ENCODE measurements at places on chromosomes 11 and 22.

DNA sequence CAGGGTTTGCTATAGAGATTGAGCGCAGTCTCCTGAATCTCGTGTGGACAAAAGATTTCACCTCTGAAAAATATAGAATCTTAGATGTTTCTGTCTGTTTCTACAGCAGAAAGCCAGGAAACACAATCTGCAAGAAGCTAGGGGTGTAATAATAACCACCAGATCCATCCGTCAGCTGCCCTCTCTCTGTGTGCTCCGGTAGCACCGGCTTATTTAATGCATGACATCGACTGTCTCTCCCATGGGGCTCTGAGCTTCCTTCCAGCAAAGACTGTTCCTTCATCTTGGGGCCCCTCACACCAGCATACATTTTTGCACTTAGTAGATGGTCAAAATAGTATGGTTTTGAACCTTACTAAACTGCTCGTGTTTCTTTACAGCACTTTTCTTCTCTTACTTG lies 20.2 kb downstream of the BARX2 start:
- DNase-seq = no peak

DNA sequence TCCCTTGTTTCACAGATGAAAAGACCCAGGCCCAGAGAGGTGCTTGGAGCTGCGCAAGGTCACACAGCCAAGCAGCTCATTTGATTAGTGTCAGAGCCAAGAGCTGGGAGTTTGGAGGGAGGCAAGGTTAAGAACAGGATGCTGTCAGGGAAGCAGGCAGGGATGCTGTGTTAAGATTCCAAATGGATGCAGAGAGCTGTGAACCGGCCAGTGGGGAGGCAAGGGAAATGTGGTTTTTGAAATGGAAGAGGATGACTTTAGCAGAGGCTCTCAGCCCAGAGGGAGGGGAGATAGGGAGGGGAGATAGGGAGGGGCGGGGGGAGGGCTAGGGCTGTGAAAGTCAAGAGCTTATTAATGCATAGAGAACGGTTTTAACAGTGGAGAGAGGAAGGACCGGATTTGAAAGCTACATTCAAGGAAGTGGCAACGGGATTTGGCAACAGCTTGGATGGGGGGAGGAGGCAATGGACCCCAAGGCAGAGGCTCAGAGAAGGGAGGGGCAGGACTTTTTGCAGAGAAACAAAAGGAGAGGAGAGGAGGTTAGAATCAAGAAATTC lies 13.0 kb downstream of the RTN4RL2 start:
- no peak for DNase-seq

GRCh38 chr22:49656291-49656851 lies 171.3 kb downstream of the BRD1 start:
- no peak for DNase-seq

GRCh38 chr11:104462341-104462740 lies 298.4 kb upstream of the PDGFD start:
- no peak for DNase-seq

GRCh38 chr11:128053981-128054931 lies 533.1 kb downstream of the ETS1 start:
- DNase-seq = no peak

DNA sequence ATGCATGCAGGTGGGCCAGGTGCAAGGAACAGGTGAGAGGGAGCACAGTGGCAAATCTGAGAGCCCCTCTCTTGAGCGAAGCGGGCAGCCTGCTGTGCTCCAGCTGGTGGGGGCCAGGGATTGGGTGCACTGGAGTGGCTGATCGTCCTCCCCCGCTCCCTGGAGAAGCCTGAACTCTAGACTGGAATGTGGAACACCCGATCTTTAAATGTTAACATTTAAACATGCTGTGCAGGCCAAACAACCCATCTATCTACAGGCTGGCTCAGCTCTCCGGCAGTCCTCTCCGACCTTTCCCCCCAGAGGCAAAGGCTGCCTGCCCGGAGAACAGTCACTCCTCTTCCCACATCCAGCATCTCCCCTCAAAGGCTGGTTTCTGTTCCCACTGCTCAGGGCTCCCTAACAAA lies 5.1 kb downstream of the MRGPRF start:
- DNase-seq = no peak

DNA sequence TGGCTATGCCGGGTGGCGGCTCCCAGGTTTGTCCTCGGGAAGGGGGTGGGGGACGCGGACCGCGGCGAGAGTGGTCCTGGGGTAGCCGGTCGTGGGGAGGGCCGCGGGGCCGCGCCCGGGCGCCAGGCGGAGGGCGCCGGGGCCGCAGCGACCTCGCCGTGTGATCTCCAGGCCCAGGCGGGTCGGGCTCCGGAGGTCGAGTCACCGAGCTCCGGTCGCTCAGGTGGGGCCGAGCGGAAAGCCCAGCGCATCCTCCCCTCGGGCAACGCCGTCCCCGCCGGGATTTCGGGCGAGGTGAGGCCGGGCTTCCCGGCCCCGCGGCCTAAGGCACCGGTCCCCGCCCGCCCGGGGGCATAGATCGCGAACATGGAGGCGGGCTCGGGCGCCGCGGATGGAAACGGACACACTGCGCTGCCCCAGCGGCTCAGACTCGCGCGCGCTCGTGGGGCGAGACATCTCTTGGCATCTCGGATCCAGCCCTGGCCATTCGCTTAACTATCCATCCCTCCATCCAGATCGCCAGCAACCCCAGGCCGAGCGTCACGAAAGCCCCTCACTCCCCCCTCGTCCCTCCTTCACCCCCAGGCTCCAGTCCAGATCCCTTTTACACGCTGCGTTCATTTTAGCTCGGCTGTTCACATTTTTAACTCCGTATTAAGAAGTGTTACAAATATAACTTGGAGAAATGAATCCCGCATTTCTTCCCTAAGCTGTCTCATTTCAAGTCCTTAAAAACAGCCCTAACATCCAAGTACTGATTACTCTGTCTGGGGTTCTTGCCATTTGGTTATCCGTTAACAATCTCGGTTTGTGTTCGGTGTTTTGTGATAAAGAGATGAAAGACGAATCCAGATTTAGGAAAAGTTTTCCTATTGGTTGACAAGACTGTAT lies 460 bp downstream of the ZC3H12C start:
- DNase-seq = no peak

DNA sequence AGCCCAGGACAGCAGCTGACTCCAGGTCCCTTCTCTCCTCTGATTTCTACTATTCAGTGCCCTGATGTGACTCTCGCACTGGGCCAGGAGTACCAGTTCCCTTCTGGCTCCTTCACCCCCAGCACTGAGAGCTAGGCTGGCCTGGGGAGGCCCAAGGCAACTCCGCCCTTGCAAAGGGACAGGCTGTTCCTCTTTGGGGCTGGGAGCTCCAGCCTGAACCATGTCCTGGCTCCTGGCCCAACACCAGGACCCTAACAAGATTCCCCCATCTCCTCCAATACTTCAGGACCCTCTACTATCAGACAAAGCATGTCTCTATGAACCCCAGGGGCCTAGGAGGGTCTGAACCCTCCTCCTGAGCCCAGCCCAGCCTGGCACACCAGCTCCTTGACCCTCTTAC lies 12.5 kb downstream of the CREB3L1 start:
- no peak for DNase-seq

DNA sequence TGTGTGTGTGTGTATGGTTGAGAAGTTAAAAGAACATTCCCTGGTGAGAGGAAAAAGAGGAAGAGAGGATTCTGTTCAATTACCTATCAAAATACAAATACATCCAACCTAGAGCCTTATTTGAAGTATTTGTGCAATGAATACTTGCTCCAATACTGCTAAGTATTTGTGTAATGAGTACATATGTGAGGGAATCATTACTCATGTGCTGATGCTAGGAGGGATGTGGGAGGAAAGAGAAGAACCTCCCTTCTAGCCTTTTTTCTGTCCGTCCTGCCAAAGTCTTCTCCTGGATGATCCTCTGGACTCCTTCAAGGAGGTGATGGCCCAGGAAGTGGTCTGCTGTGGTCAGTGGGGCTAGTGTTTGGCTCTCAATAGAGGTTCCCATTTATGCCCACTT lies 36.0 kb upstream of the ACCSL start:
- DNase-seq = no peak

DNA sequence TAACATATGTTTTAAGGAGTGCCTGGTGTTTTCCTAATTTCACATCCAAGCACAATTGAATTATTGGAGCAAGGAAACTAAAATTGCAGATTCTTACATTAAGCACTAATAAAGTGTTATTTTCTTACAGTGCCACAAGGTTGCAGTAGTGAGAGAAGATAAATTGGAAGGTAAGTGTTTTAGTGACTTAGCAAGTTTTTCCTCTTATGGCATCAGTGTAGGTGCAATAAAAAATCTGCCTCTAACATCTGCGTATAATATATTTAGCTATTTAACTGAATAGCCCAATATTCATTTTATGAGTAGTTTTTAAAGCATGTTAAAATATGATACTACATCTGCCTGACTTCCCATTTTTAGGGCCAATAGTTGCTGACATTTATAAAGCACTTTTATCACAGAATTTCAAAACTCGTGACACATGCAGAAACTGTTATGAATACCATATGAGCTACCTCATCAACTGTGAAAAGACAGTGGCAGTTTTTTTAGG lies 19.0 kb downstream of the POLD3 start:
- no peak for DNase-seq

DNA sequence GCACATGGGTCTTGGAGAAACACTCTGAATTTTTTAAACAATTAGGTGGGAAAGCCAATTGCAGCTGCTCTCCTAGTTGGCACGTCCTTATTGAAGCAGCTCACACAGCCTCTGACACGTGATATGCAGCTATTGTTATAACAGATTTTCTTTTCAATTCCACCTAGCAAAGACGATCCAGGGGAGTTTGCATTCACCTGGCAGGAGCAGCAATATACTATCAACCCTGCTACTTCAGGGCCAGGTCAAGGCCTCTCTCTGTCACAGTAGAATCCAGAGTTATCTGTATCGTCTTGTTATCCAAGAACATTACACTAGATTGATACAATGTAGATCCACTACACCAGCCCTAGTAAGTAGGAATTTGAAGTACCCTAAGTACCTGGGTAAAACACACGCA lies 8.3 kb downstream of the KRTAP5-11 start:
- no peak for DNase-seq

- peak; percentile 37 for DNase-seq
Measured at GRCh38 chr22:49959782-49960158, 802 bp upstream of the PIM3 start.

DNA sequence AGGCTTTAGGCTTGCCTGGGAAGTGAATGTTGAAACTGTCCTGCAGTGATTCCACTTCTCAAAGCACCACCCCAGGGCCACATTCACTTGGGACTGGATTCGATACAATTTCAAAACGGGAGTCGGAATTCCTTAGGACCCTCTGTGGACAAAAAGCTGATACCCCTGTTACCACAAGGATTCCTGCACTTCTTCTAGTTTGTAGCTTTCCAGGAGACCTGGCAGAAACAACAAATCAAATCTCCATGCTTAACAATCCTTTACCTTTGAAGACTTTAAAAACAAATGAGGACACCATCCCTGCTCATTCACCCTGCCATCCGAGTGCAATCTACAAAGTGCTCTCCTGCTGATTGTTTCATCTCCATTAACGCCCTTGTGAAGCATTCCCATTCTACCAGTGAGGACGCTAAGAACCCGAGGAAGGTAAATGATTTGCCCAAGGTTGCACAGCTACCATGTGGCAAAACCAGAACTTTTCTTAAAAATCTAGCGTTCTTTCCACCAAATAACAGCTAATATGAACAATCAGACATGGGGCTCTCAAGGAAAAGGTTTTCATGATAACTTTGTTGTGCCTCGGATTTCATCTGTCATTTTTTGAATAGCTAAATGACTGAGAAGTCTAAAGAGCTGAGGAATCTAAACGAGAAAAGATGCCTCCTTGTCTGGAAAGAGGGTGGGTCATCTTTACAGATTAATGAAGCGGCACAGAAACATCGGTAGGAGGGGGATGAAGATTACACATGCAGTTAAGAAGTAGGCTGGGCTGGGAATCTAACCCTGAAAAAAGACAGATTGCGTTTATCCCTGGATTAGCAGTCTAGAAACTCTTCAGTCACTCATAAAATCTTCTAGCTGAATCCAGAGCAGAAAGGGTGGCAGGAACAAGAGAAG lies 720 bp upstream of the MPZL2 start:
- no peak for DNase-seq

DNA sequence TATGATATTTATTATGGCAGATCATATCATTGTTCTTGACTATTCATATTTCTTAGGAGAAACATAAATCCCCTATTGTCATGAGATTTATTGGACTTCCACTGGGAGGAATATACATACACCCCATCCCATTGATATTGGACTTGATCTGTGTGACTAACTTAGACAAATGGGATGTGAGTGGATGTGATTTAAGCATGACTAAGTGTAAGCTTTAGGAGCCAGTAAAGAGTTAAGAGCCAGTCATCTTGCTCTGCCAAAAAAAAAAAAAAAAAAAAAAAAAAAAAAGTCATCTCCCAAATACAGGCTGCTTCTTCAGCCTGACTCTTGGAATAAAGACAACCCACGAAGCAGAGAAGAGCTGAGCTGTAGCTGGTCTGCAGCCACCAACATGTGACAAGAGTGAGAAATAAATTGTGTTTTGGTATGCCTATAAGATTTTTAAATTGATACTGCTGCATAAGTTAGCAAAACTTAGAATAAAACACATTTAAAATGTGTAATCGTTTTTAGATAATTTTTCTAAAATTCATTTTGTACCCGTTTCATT lies 595.0 kb upstream of the LRRC4C start:
- DNase-seq = no peak

DNA sequence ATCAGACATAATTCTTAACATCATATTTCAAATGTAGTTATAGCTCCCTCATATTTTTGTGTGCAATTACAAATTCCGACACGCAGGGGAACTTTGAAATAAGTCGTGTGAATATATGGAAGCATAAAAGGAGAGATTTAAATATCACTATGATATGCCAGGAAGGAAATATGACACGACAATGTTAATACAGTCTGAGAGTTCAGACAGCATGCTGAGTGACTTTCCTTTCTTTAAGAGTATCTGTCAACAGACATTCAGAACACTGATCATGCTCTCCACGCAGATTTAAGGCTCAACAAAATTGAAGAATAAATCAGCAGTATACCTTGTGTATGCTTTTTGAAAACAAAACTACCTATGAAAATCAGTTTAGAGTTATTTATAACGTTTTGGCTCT lies 232.6 kb upstream of the CARD18 start:
- DNase-seq = no peak

- DNase-seq = no peak
Measured at GRCh38 chr11:95104121-95104830, 14.6 kb downstream of the ENDOD1 start.

DNA sequence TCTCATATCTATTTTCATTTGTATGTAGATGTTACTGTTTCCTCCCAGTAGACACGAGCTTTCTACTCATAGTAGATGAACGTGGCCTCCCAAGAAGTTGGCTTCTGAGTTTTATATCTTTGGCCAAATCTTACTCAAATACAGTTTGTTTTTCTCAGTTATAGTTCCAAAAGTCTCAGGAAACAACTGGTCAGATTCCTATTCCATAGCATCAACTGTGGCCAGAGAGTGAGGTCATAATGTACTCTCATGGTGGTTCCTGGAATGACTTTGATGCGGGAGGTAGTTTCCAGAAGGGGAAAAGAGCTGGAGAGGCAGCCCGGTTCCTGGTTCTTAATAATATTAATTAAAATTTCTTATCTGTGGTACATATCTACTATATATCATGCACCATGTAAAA lies 77.3 kb downstream of the SLC17A6 start:
- DNase-seq = no peak

GRCh38 chr11:118339281-118339961 lies 3.1 kb downstream of the CD3D start:
- peak; percentile 42 for DNase-seq
